ENCODE measurements at places on chromosomes 7 and 10.

- no peak for DNase-seq
These were observed 531.3 kb upstream of the MKI67 start for GRCh38 chr10:128657548-128657947.

- DNase-seq, result no peak
These were observed 48.7 kb upstream of the MAGI2 start for GRCh38 chr7:79502151-79502550.

GRCh38 chr7:95454438-95455045, 19.7 kb upstream of the PON2 start:
- DNase-seq, result no peak

DNA sequence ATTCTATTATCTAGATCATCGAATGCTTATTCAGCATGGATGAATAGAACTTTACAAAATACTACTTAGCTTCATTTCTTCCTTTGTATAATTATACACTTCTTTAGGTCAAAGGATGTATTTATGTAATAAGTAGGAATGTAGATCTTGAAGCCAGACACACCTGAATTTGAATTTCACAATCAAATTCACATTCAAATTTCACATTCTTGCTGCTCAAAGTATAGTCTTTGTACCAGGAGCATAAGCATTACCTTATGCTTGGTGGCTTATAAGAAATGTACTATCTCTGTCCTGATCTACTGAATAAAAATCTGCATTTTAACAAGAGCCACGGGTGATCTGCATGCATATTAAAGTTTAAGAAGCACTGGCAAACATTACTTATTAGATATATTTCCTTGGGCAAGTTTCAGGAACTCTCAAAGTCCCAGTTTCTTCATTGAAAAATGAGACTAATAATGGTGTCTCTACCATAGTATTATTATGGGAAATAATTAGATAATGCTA, 112.8 kb downstream of the CACNA2D1 start:
- no peak for DNase-seq

DNA sequence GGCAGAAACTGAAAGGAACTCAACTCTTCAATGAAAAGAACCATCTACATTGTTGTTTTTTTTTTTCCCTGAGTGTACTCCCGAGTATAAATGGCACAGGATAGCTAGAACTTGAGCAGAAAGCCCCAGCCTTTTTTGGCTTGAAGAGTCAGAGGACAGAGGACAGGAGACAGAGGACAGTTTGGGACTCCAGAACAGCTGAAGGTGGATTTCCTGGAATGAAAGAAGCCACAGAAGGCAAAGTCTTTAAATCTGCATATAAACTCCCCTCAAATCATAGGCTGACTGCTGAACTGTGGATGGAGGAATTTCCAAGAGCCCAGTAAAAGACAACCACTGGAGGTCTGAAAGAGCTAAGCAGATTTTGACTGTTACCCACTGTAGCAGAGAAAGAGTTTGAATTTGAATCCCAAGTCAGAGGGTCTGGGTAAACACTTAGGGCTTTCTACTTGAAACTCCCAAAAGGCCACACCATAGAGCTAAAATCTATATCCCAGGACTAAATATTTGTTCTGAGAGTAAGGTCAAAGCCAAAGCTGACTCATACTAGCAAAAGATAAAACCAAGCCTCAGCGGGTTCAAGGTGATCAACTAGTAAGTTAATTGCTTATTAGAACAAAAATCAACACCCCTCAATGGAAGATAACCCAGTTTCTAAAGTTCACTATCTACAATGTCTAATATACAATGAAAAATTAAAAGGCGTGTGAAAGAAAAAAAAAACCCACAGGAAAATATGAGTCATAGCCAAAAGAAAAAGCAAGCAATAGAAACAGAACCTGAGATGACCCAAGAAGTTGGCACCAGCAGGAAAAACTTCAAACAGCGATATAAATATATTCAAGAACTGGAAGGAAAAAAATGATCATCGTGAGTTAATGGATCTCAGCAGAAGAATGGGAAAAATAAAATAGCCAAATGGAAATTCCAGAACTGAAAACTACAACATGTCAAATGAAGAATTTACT, 1.8 kb upstream of the OPN1SW start:
- no peak for DNase-seq

GRCh38 chr7:80937336-80937735, 18.5 kb upstream of the SEMA3C start:
- DNase-seq, result no peak

GRCh38 chr10:121694966-121695643, 96.9 kb upstream of the FGFR2 start:
- no peak for DNase-seq

DNA sequence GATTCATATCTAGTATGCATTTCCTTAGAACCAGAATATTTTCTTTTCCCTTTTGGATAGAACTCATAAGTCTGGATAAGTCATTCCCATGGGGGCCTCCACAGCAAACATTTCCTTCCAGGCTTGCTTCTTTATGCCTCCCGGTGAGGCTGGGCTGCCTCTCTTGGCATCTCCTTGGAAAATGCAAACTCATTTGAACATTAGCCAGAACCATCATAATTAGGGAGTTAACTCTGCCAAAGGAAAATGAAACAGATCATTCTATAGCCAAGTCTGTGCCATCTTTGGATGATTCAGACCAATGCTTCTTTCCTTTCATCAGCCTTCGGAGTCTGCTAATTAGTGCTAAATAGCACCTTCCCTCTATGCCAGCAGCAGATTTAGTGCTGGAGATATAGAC, 81.1 kb downstream of the PLPP4 start:
- DNase-seq, result no peak

- DNase-seq, result no peak
These were observed 168.5 kb downstream of the NOC3L start for GRCh38 chr10:94194256-94194655.

- DNase-seq, result no peak
These were observed 80.5 kb upstream of the PRKG1 start for GRCh38 chr10:50993771-50994251.

- no peak for DNase-seq
These were observed 290.4 kb downstream of the PRKG1 start for GRCh38 chr10:51364674-51365073.

- DNase-seq, result no peak
These were observed 33.0 kb upstream of the RNF32 start for GRCh38 chr7:156607332-156608172.

- DNase-seq, result no peak
These were observed 5.1 kb downstream of the BICC1 start for GRCh38 chr10:58517491-58518355.

DNA sequence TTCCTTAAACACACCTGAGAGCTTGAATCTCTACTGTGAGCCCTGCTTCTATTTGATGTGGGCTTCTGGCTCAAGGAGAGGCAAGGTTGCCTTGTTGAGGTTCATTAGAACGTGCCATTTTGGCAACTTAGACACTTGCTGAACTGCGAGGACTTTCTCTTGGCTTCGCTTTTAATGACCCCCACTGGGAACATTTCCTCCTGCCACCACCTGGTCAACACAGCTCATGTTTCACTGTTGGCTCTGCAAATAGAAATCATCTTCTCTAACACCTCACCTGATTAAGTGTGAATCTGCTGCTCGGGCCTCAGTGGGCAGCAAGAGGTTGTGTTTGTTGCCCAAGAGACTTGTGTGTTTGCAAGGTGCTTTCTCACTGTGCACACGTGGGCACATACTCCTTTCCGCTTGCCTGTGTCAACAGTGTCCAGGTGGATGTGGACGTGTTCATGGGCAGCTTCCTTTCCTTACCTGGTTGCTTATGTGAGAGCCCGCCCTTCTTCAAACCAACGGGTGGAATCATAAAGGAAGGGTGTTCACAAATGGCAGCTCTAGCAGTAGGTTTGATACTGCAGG, 147.0 kb downstream of the NRP1 start:
- no peak for DNase-seq

DNA sequence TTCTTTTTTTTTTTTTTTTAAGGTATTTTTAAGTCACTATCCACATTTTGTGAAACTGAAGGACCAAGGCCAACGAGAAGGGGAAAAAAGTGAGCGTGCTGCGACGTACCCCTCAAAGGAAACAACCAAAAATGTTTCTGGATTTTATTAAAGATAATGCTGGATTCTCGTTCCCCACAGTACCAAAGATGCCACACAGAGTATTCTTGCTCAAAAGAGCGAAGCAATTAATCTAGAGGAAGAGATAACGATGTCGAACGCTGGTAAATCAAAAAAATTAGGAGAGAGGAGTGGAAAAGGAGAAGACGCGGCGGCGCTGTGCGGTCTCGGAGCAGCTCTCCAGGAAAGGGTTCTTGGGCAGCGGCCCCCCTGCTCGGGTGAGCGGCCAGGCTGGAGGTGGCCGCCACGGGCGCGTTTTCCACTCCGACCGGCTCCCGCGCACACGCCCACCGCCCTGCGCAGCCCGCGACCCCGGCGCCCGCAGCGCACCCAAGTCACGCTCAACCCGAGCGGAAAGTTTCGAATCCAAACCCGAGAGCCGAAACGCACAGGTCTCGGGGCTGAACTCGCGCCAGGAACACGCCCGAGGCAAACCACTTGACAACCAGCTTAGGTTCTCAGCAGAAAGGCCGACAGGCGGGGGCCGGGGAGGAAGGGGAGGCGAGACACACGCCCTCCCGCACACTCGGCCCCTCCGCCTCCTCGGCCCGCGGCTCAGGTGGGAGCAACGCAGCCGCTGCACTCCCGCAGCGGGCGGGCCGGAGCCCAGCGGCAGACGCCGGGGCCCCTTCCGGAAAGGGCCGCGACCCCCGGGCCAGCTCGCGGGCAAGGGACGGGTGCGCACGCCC, 989 bp downstream of the SRPK2 start:
- peak; percentile 13 for DNase-seq

DNA sequence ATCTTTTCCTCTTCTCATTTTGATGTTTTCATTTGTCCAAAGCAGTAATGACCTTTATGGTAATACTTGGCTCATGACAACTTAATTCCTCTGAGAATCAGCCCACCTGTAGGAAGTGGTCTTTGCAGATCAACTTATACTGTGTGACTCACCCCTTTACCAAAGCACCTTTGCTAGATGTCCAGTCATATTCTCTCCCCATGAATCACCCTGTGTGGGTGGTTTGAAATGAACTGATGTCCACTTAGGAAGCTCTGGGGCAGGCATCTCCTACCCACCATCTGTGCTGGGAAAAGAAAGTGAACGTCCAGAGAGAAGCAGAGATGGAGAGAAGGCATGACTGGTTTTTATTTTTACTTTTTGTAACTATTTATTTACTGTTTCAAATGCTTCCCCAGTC, 410.3 kb downstream of the KIF20B start:
- DNase-seq, result no peak

- DNase-seq, result no peak
These were observed 92.8 kb upstream of the FAM133B start for GRCh38 chr7:92682903-92683539.

GRCh38 chr7:141220263-141220880, 146.5 kb downstream of the TMEM178B start:
- no peak for DNase-seq

- DNase-seq, result peak; percentile 70
These were observed 8.6 kb downstream of the CAMK2G start for GRCh38 chr10:73865459-73866442.

- DNase-seq, result no peak
These were observed 3.2 kb downstream of the PPRC1 start for GRCh38 chr10:102135956-102136526.

GRCh38 chr7:45984386-45985295, 63.6 kb upstream of the IGFBP3 start:
- DNase-seq, result no peak
